ENCODE measurements at places on chromosomes 12 and 14.
A peak's percentile ranks its signal among the peaks of the same experiment; 100 is the strongest.

- DNase-seq: peak; percentile 90
These were observed at the start of gene AEBP2 for GRCh38 chr12:19439059-19440018. Gene AEBP2 (plus strand): TSS chr12:19439492. CDS start chr12:19439700, 208 bp downstream.

DNA sequence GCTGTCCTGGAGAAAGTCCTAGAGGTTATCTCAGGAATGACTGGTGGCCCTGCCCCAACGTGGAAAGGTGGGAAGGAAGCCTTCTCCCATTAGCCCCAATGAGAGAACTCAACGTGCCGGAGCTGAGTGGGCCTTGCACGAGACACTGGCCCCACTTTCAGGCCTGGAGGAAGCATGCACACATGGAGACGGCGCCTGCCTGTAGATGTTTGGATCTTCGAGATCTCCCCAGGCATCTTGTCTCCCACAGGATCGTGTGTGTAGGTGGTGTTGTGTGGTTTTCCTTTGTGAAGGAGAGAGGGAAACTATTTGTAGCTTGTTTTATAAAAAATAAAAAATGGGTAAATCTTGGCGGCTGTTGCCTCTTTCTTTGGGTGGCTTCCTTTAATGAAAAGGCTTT, 152.8 kb downstream of the SMOC1 start:
- DNase-seq: no peak

GRCh38 chr12:64625243-64626077, 15.2 kb downstream of the RASSF3 start:
- peak; percentile 72 for DNase-seq

DNA sequence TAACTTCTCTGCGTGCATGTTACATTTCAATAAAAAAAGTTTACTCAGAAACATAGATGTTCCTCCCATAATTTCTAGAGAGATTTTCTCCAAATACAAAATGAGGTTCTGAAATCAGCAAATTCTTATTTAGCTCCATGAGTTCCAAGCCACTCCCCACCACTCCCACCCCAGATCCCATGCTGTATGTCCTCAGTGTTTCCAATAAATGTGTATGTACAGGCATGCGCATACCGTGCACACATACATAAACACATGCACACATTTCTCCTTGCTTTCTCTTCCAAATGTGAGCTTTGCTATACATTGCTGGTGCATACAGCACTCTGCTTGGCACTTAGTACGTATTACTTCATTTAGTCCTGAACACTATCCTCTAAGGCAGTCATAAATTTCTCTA, 209.7 kb downstream of the MSRB3 start:
- no peak for DNase-seq

DNA sequence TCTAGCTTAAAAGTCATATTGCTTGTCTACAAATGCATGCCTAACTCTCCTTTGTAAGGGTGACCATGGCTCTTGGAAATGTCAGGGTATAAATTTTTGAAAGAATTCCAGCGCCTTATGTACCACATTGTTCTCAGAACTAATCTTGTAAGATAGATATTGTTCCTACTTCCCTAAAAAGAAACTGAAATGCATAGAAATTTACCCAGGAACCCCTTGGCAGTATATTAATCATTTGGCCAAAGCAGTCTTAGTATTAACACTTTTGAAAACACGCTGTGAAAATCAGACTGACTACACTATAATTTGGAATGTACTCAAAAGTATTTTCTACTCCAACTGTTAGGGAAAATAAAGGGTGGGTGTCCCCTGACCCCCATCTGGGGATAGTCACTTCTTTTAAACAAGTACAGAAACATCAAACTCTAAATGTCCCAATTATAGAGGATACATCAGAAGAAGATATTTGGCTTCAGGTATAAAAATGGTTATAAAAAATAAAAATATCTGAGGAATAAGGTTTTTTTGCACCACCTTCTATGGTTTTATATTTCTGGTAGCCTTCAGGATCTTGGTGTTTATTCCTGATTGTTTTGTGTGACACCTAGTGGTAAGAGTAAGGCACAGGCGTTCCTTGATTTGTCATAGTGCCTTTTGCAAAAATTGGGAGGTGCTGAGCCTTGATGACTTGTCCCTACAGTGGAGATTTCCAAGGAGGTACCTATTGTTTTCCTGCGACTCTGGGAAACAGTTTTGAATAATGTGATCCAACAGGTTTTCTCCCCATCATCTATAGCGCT, 2.2 kb upstream of the NFKBIA start:
- DNase-seq: no peak

DNA sequence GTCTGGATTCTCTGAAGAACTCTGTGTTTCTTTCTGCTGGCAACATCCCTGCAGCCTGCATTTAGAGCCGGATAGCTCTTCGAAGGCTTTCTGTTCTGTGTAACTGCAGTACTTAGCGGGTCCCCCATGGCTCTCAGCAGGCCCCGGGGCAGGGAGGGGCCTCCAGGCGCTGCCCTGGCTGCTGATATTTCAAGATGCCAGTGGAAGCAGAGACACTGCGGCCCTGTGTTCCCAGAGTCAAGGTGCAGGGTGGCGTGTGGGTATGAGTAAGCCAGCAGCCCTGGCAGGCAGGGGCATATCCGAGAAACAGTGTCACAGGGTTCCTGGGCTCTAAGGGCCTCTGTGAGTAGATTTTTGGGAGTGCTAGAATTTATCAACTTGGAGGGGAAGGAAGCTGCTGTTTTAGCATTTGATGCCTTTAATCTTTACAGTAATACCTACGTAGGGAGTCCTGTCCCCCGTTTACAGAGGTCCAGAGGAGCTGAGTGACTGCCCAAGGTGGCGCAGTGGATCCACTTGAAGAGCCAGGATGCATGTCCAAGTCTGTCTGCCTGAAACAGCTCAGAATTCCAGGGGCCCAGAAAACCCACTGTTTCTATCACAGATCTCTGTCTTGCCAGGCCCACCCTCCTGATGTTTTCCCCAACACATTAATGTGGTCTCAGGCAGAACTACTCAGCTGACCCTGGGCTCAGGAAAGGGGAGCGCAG, 16.2 kb downstream of the ESRRB start:
- no peak for DNase-seq

- DNase-seq: no peak
These were observed 67.8 kb downstream of the HRK start for GRCh38 chr12:116813271-116814041.

GRCh38 chr14:38723959-38724358, 379.1 kb downstream of the SEC23A start:
- DNase-seq: no peak

GRCh38 chr14:55938249-55938791, 179.9 kb upstream of the PELI2 start:
- DNase-seq: peak; percentile 5

DNA sequence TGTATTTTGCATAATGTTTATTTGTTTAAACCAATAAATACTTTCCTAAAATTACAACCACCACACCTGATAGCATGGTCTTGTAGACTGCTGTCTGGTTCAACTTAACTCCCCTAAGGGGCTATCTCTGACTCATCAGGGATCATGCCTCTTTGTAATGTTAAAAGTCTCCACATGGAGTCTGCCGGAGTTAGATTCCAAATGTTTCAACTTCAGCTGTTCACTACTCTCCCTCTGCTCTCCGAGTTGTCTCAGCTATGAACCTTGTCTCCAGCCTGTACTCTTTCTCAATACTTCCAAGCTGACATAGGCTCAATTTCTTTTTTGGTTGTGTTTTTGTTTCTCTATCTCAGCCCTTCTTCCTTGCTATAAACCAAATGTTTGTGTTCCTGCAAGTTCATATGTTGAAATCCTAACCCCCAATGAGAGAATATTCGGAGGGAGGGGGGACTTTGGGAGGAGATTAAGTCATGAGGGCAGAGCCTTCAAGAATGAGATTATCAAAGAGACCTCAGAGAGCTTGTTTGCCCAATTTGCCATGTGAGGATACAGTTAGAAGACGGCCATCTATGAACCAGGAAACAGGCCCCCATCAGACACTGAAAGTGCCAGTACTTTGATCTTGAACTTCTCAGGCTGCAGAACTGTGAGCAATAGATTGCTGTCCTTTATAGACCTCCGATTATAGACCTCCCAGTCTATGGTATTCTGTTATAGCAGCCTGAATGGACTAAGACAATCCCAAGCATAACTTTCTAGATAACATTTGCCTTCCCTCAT, 858.2 kb downstream of the VRK1 start:
- no peak for DNase-seq

DNA sequence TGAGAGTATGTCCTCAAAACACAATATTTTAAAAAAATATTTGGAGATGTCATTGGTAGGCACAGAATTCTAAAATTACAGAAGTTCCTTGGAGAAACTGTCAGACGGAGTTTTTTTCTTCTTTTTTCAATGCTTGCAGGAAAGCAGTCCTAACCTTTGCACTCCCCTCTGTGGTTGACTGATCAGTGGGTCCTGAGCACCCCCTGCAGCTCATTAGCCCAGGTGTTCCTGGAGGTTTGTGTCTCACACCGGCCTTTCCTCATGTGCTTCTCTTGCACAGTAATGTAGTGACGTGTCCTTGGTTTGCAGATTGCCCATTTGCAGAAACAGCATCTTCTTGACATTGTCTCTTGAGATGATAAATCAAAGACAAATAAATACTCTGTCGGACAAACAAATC, 513.0 kb downstream of the TMEM121 start:
- no peak for DNase-seq

GRCh38 chr14:23307687-23308644, 1.3 kb downstream of the BCL2L2 start:
- DNase-seq: no peak

DNA sequence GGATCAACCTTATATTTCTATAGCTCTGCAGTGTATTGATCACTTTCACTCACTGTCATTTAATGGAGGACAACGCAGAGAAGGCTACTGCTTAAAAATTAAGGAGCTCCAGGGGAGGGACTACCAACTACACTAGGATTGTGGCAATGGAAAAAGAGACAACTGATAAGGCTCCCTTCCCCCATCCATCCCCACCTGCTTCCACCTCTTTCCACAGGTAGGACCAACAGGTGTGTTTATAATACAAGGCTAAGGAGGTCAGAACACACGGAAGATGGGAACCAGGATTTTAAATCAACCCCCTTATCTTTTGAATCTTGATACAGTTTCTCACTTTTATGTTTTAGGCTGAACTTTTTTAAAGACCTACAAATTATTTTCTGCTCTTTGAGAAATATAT, 90.8 kb downstream of the STAB2 start:
- no peak for DNase-seq

GRCh38 chr12:12779529-12779928, 5.9 kb upstream of the APOLD1 start:
- DNase-seq: peak; percentile 76

DNA sequence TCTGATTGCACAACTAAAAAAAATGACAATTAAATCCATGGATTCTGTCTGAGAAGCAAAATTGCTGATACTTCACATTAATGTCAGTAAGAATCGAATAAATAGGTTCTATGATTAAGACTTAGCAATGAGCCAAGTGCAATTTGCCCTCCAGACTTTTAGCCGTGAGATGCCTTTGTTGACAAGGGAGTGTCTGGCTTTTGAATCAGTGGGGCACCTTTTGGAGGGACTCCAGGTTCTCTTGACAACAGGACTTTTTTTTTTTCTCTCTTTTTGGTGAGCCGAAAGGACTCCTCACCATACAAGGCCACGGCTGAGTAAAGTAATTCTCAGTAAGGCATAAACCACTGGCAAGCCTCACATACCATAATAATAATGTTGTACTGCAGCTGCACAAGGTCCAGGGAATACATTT, 4.7 kb upstream of the MDM1 start:
- no peak for DNase-seq

GRCh38 chr12:53483225-53483978, 15.9 kb downstream of the MAP3K12 start:
- no peak for DNase-seq
